ENCODE measurements at places on chromosomes 5 and 9. TPM values are rescaled to one million over a fixed set of nuclear protein-coding genes. Genes with fewer than 3 reads are reported as not detected.

DNA sequence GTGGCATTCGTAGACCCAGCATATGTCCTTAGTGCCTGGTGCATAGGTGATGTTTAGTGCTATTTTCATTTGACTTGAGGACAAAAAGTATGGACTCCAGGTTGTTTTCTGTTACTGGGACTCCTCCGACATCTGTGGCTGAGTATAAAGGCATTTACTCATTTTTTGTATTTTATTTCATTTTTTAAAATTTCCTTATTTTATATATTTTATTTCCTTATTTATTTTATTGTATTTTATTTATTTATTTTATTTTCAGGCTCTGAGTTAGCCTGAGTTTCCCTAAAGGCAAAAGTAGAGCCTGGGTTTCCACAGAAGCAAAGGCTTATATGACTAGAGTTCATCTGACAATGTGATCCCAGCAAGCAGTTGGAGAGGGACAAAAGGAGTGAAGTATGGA, 91.6 kb downstream of the FOCAD start:
- DNase-seq: no peak

DNA sequence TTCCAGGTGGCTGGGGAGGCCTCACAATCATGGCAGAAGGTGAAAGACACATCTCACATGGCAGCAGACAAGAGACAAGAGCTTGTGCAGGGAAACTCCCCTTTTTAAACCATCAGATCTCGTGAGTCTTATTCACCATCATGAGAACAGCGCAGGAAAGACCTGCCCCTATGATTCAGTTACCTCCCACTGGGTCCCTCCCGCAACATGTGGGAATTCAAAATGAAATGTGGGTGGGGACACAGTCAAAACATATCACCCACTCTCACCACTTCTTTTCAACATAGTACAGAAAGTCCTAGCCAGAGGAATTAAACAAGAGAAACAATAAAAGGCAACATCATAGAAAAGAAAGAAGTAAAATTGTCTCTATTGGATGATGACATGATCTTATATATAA, 223.4 kb upstream of the SLC24A2 start:
- DNase-seq: no peak

DNA sequence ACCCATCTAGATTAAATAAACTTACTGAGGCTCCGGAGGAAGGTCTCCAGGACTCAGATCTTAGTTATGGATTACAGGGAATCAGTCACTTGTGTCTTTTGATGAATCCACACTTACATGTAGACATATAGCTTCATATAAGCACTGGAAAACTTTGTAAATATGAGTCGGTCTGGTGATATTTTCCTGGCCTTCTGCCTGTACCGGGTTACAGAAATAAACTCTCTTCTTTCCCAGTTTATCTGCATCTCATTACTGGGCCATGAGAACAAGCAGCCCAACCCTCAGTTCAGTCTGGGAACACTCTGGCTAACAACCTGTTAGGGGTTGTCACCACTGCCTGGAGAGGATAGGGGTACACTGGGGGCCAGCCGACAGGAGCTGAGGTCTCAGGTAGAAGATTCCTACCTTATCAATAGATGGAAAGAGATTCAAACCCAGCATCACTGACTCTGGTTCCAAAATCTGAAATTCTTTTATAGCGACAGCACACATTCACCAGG, 59.1 kb downstream of the THBS4 start:
- DNase-seq: no peak

DNA sequence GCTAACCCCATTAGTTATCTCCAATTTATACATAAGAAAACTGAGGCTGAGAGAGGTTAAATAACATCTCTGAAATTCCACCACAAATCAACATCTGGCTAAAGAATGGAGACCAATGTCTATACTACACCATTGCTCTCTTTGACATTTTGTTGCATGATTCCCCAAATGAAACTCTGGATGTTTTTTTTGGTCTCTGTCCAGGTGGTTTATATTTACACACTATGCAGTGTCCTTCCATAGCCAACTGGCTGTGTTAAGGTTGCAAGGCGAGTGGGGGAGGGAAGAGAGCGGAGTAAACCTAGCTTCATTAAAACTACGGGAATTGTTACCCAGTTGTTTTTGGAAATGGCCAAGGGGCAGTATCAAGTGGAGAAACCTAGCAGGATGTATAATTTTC, 67.2 kb downstream of the KIF4B start:
- no peak for DNase-seq

- DNase-seq: peak; percentile 75
Observed at GRCh38 chr9:114409103-114409780, 21.5 kb upstream of the AKNA start.

- peak; percentile 48 for DNase-seq
Observed at GRCh38 chr5:173202266-173202875, 32.6 kb downstream of the NKX2-5 start.

DNA sequence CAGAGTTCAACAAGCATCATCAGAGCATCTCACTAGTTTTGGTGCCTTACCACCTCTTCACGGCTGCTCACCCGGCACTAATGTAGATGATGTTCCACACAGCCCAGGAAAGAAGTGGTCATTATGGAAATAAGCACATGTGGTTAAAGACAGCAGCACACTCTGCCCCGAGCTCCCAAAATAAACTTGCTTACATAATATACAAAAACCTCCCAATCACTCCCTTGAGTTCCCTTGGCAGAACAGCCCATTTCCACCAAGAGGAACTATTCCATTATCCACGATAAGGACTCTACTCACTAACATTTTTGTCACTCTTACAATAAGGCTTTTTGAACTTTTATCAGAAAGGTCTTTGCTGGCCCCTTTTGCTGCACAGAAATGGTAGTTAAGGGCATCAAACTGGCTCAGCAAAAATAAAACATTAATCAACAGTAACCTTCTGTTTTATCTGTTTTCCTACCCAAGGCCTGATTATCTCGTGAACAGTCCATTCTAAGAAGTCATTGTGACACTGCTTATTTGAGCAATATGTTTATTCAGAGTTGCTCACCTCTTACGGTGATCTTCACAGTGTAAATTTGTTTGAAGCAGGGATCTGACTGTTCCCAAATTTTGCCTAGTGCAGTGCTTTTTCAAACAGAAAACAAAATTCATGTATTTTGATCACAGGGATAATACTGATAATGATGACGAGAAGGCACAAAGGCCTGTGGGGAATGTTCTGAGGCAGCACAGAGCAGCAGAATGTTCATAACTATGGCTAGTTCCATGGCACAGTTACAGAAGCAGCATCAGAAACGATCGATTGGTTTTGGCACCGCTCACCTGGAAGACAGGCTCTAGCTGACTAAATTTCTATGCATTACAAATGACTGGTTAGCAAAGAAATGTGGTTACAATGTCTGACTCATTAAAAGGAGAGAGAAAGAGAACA, 399.8 kb upstream of the PIK3R1 start:
- DNase-seq: peak; percentile 30

DNA sequence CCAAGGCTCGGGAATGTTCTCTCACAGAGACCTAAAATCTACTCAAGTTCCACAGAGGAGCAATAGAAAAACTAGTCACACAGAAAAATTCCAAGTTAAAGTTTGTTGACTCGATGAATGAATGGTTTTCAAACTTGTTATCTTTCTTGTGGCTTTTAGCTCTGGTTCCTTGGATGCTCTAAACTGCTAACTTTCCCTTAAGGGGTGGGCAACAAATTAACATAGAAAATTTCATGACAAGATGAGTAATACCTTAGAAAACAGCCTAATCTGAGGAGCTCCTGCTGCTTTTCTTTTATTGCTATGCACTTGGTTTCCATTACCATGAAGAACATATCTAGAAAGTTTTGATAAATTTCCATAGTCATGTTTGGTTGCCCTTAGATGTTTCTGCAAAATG, 100.2 kb upstream of the CCDC112 start:
- DNase-seq: no peak

DNA sequence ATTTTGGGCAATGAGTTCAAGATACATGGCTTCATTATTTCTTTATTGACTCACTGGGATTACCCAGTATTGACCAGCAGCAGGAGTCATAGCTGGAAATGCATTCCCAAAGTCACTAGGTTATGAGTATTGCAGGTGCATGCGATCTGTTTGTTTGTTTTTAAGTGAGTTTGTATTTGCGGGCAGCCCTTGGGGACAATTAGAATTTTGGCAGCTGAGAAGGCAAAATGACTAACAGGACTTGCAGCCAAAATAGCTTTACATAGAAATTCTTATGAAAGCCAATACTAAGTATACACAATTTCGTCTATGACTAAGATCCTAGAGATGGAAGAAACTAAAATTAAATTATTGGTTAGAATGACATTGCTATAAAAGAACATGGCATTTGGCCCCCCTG, 18.1 kb upstream of the RGMB start:
- peak; percentile 55 for DNase-seq

DNA sequence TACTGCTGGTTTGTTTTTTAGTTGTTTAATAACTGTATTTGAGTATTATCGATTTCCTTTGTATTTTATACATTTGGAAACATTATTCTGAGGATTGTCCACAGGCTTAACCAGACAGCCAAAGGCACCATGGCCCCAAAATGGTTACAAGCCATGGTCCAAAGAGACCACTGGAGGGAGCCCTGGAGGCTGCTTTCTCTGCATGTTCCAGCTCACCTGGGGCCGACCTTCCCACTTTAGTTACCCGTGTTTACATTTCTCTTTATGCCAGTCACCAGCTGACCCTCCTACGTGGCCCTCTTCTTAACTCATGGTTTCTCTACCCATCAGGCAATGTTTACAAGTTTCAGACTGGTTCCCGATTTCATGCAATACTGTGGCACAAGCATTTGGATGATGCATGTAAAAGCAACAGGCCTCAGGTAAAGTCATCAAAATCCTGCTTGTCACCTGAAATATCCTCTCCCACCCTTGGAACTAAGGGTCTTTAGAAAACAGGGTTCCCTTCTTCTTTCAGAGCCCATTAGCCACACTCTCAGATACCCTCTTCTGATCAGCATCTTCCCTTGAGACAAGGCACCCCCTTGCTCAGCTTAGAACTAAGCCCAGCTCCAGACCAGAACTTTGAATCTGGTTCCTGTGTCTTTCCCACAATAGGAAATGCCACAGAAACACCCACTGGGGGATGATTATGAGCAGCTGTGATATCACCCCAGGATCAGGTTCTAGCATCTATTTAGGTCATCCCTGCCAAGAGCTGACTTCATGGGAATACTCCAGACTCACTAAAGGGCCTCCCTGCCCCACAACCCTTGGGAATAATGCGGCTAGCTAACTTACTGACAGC, 49.9 kb upstream of the GARNL3 start:
- peak; percentile 69 for DNase-seq

GRCh38 chr5:126720369-126720768, 56.6 kb upstream of the LMNB1 start:
- DNase-seq: no peak

- DNase-seq: no peak
Observed at GRCh38 chr5:139642891-139643871, 5.0 kb upstream of the CXXC5 start.

DNA sequence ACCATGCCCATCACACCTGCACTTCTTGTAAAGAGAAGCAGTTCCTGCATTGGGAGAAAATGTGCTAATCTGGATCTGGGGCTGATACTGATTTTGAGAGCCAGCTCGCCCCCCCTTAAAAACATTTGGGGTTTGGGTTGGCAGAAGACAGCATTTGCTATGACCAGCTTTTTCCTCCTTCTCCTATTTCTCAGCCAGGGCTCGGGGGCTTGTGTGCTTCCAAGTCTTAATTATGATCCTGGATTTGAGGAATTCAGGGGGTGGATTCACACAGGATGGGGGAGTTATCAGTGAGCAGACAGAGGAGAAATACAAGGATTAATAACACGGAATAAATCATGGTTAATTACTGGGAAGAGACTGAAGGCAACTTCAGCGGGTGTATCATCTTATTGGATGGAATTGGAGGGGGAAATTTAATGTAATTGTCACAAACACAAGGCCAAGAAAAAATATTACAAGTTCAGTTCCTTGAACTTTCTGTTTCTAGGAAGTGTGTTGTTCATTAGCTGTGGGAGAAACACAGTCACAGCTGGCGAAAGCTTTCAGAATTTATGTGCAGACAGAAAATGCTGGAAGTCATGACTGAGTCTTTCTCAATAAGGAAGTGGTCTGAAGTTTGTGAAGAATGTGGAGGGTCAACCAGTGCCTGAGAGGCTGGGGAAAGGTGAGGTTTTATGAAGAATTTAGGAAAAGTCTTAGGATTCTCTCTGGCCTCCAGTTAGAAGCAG, 15.3 kb downstream of the C9orf152 start:
- DNase-seq: peak; percentile 41

- DNase-seq: no peak
Observed at GRCh38 chr5:150284311-150284710, 5.3 kb downstream of the CAMK2A start.

UTP15 gene
- total RNA-seq: 60.3 TPM

HSD17B3 gene
- not detected for total RNA-seq

SDHA gene
- 78.3 TPM for total RNA-seq

PCDHB3 gene
- total RNA-seq: 0.11 TPM

MTRR gene
- 27.1 TPM for total RNA-seq

SLCO6A1 gene
- total RNA-seq: 0.48 TPM

ABCA1 gene
- total RNA-seq: 0.83 TPM

GFI1B gene
- total RNA-seq: not detected

CER1 gene
- total RNA-seq: not detected

PRLR gene
- 0.29 TPM for total RNA-seq

PITX1 gene
- 34.0 TPM for total RNA-seq
